Right ventricle myocardium inferior (tissue), 1 donor: ENCODE measurements at places on chromosomes 3 and 15. TPM values are rescaled to one million over a fixed set of nuclear protein-coding genes. Genes with fewer than 3 reads are reported as not detected.

UTS2B gene
- 0.65 TPM for total RNA-seq

TOPAZ1 gene
- total RNA-seq: not detected

DNA sequence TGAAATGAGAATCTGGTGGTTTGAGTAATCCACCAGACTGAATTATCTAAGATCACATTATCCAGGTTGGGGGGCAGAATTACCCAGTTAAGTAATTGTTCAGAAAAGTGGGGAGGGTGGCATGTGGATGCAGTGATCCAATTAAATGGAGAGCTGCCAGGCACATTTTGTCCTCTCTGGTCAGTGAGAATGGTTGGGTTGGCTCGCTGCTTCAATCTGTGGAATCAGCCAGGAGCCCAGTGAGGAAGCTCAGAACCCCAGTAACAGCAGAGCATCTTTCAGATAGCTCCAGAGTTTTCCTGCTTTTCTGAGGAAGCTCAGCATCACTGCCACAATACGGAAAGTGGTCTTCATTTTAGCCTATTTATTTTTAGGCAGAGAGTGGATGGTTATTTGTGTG, 6.4 kb upstream of the EXOG start:
- DNase-seq: no peak

GRCh38 chr3:50876947-50877346, 202.2 kb downstream of the DOCK3 start:
- DNase-seq: no peak

DNA sequence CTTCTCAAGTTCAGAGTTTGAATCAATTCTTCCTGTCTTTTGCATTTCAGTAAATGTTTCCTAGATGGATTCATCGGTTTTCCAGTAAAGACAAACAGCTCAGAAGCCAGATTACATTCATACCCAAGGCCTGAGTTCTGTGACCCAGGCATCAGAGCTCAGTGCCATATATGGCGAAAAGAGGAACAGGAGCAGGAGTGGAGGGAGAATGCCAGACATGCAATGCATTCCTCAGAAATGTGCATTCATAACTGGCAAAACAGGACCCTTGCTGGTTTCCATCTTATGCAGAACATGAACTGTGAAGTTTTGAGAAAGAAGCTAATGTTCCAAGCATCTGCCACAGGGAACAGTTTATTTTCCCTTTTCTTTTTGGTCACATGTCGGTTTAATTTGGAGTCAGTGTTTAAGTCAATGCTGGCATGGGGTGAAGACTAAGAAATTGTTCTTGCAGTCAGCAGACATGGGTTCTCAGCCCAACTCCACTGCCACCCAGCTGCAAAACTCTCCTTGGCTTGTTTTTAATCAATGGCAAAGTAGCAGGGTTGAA, 116.5 kb downstream of the LPP start:
- DNase-seq: no peak

DNA sequence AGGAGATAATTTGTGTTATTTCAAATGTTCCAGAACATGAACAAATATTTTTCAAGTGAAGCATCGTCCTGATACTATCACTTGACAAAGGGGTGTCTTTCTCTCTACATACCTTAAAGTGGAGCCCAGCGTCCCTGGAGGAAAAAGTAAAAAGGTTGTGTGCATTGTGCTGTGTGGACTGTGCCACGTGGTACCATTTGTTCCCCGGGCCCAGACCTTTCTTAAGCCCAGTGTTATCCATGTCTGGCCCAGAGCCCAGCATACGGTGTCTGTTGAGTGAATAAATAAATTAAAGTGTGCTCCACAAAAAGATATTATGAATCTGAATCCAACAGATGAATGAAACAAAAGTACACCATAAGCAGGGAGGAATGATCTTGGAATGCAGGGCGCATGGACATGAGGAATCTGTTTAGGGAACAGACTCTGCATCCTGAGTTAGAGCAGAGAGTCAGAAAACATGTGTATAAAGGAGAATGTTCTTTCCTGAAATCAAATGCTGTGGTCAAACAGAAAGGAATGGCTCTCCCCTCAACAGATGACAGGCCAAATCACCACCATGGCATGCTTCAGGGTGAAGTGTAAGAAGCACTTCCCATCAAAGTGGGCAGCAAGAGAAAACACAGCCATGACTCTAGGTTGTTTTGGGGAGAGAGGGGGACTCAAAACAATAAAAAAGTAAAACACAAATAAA, 8.1 kb upstream of the PRSS50 start:
- DNase-seq: no peak

- no peak for DNase-seq
Observed at GRCh38 chr3:133662278-133662651, 524 bp upstream of the TOPBP1 start.

DNA sequence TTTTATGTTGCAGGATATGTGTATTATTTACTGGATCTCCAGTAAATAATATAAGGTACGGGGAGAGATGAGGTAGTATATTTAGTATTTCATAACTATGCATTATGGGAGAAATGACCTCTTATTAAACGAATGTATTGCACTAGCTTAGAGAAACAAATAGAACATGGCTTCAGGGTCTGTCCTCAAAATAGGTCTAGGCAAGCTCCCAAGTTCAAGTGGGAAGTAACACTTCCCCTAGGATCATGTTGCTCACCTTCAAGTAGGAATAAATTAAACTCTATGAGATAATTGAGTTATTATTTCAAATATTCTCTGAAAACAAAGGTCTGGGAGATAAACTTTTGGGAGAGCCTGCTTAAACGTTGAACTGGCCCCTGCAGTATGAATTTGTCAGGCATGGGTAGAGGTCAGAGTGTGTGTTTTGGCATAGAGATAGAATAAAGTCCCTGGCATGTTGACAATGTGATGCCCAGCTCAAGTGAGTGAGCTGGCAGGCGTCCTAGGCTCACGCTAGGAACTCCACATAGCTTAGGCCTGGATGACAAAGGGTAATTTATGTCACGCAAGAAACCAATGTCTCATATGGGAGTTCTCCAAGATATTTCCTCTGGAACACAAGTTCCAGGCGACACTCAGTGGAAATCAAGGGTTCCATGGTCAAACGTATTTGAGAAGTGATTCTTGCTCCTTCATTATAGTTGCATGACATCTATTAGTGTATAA, 236.8 kb downstream of the CACNA2D3 start:
- DNase-seq: peak; percentile 77

DNA sequence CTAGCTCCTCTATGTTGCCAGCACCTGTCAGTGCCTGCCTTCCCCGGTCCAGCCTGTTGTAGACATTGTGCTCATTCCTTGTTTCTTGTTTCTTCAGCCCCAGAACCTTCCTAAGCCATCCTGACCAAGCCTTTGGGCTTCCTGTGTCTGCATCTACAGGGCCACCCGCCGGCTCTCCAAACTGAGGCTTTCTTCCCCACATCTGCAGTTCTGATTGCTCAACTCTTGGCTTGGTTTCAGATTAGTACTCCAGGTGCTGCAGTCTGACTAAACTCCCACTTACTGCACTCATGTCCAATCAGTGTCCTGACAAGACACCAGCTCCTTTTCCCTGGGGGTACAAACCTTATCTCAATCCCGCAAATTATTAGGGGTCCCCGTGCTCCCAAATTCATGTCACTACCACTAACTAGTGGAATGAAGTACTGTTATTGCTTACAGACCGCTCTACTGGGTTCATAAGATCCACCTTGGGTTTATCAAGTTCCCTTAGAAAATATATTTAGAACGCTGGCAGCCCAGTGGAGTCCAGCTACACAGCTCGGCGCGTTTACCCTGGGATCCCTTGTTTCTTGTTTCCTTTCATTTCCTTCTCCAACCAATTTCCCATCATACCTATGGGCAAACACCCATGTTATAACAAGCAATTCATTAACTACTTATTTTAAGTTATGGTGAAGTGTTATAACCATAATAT, 114.2 kb upstream of the TJP1 start:
- no peak for DNase-seq

GRCh38 chr15:41558400-41559238, at the start of gene TYRO3:
TYRO3 (plus strand) TSS chr15:41559212; CDS start chr15:41559258, 46 bp downstream.
- peak; percentile 81 for DNase-seq

GRCh38 chr3:152104847-152105415, 163.8 kb upstream of the MBNL1 start:
- DNase-seq: no peak
